H9 (cell line): ENCODE measurements at places on chromosomes 6 and 20.

GRCh38 chr6:159038914-159039884 lies 5.6 kb downstream of the TAGAP start:
- DNase-seq: no peak

DNA sequence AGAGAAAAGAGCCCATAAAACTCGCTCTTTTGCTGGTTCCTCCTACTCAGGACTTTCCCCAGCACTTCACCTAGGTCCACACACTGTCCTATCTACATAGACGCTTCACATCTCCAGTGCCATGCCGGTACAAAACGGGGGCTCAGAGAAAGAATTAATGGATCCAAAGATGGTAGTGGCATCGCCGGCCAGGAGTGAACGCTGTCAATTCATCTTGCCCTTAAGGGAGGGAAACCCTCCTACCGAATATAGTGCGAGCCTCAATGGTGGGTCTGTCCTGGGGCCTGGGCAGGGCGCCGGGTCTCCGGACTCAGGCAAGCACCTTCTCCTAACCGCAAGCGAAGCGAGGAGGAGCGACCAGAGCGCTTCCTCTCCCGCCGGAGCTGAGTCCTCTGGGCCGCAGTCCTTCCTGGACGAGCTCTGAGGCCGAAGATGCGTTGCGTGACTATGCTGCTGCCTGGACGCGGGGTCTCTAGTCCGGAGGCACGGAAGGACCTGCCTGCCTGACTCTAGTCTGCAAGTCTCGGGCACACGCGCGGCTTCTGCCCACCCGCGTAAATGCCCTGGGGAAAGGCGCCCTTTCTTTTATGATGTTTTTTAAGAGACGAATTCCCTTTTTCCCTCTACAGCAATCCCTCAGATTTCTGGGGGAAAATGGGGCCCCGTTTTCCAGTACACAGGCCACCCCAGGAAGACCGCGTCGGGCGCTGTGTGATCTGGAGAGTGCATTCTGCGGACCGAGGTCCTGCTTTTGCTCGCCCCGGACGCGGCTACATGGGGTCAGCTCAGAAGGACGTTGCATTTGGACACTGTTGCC lies 100.1 kb upstream of the PRDM1 start:
- DNase-seq: peak; percentile 59

GRCh38 chr6:169370666-169371343 lies 117.2 kb upstream of the THBS2 start:
- DNase-seq: no peak

GRCh38 chr6:32234934-32235333 lies 11.1 kb upstream of the NOTCH4 start:
- peak; percentile 53 for DNase-seq

- DNase-seq: no peak
Observed at GRCh38 chr6:20669571-20670314, 135.5 kb downstream of the CDKAL1 start.

GRCh38 chr20:34864216-34864615 lies 8.4 kb downstream of the GGT7 start:
- no peak for DNase-seq

GRCh38 chr6:39696986-39697788 lies 28.0 kb downstream of the KIF6 start:
- no peak for DNase-seq

- DNase-seq: no peak
Observed at GRCh38 chr6:40606981-40607380, 19.8 kb upstream of the LRFN2 start.

DNA sequence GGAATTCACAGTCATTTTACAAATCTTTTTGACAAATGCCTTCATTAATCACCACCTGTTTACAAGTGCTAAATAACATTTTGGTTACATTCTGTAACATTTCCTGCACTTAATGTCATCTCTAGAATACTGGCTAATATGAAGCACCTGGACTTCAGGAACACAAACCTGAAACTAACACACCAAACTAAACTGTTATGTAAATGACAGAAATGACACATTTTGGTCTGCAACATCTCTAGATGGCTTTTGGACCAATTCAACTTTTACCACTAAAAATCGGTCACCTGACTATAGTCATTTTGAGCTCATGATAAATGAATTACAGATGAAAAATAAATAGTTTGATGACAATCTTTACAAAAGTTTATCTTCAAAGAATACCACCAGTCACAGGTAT lies 80.6 kb downstream of the ATG5 start:
- DNase-seq: no peak

GRCh38 chr6:63793465-63794137 lies 158.0 kb downstream of the PHF3 start:
- no peak for DNase-seq

- DNase-seq: peak; percentile 87
Observed at GRCh38 chr6:27478706-27479318, 5.9 kb upstream of the ZNF184 start.

GRCh38 chr6:6482256-6482655 lies 106.3 kb upstream of the LY86 start:
- DNase-seq: no peak

DNA sequence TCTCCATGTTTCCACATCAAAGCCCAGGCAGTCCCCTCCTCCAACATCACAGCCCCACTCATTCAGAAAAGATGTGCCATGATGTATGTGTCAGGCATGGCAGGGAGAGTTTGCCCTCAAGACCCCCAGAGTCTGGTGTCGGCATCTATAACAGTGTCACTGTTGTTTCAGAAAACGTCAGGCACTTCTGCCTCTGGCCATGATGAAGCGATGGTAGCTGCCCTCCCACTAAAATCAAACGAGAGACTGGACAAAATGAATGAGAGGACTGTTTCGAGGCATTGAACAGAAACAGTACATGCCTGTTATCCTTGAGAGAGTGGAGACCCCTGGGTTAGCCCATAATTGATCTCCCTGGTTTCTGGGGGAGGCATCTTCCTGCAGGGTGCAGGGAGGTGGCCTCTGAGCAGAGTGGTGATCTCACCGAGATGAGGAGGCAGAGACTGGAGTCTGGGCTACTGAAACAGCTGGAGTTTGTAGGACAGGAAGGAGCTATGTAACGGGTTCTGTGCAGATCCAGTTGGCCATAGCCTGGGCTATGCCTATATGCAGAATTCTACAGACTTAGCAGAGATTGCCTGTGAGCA lies 144.5 kb downstream of the SYCP2 start:
- DNase-seq: peak; percentile 10

GRCh38 chr6:150966786-150967185 lies 101.3 kb downstream of the MTHFD1L start:
- no peak for DNase-seq

GRCh38 chr6:78995946-78996345 lies 82.1 kb downstream of the PHIP start:
- no peak for DNase-seq

DNA sequence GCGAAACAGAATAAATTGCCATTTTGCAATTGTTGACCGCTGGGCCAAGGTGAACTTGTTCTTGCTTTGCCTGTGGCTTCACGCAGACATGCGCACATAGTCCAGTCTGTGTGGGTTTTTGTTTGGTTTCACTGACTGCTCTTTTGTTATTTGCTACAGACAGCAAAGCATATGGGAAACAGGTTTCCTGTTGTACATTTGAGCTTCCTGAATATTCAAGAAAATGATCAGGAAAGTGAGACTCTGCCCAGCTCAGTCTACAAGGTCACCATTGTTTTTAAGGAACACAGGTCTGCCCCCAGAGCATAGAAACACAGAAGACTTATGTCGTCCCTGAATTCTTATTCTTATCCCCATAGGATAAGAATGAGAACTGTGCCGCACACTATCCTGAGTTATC lies 55.6 kb downstream of the SASH1 start:
- no peak for DNase-seq

DNA sequence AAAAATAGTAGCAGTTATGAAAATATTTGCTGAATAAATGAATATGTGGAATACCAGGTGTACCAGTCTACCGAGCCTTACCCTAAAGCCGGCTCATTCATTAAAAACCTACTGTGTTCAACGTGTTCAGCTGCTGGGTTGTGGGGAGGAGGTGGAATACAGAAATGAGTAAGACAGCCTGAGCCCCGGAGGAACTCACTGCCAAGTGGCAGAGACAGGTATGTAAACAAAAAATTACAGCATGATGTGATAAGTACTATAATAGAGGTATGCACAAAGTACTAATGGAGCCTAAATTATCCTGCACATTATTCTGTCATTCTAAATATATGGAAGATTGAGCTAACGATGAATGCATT lies 6.8 kb upstream of the ADTRP start:
- DNase-seq: no peak

DNA sequence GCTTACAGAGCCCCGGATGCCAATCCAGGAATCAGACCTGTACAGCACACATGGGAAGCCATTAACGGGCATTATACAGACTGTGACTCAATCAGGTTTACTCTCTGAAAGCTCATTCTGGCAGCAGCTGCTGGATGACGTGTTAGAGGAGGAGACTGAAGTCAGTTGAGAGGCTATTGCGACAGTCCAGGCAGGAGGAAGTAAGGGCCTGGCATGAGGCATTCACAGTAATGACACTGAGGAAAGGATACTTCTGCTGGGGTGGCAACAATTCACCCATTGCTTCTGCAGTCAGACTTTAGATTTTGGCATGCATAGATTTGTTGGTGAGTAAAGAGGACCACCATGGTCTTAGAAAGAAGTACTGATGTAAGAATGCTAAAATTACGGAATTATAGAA lies 151.0 kb upstream of the HEY2 start:
- no peak for DNase-seq

DNA sequence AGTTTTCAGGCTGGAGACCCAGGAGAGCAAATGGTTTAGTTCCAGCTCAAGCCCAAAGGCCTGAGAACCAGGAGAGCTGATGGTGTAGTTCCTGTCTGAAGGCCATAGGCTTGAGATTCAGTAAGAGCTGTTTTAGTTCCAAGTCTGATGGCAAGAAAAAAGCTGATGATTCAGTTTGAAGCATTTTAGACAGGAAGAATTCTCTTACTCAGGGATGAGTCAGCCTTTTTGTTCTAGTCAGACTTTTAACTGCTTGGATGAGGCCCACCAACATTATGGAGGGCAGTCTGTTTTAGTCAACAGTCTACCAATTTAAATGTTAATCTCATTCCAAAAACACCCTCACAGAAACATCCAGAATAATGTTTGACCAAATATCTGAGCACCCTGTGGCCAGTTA lies 2.5 kb downstream of the ZSCAN26 start:
- no peak for DNase-seq

- no peak for DNase-seq
Observed at GRCh38 chr6:17971128-17972073, 16.0 kb downstream of the KIF13A start.

- no peak for DNase-seq
Observed at GRCh38 chr6:135395136-135395535, 102.4 kb downstream of the AHI1 start.

GRCh38 chr20:23629542-23630391 lies 8.0 kb downstream of the CST3 start:
- DNase-seq: no peak

DNA sequence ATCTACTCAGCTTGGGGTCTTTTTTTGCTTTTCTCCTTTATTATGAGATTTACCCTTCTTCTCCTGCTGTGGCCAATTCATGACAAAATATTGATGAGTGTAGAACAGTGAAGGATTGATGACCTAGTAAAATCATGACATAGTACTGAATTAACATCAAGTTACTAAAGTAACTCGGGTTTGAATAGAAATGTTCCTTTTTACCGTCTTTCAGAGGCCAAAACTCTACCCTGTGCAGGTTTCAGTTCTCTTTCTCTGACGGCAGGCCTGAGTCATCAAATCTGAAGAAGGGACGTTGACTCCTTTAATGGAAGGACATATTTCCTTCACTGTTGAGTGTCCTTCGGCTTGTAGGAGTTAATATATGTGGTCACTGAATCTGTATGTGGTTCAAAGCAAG lies 80.7 kb downstream of the RREB1 start:
- DNase-seq: no peak

DNA sequence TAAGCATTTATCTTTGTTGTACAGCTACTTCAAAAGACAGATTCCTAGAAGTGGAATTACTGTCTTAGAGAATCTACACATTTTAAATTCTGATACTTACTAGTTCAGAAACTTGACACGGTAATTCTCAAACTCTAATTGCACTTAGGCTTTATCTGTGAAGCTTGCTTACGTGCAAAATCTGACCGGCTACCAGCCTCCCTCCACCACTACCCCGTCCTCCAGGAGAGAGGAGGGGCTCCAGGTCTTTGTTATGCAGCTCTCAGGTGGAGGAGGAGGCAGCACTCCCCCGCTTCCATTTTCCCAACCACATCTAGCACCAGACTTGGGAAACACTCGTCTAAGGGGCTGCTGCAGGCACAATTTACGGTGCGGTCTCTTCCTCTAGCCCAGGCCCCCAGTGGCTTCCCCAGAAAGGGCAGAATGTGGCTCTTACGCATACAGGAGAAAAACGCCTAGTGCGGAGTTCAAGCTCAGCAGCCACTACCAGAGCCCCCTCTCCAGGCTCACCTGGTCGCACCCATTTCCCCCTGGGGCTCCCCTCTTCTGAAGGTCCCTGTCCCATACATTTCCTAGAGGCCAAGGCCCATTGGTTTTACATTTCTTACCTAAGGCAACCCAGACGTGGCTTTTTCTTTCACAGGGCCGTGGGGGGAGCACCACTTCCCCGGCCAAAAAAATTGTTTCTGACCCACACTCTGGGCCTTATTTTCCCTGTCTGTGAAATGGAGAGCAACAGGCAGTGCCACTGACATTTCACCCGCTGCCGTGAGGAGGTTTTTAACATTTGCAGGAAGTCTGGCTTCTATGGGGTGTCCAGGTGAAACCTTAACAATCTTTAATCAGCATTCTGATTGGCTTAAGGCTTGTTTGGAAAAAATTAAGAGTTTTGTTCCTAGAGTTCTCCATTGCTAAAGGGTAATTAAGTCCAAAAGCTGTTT lies 1.6 kb upstream of the TGIF2 start:
- peak; percentile 91 for DNase-seq

- DNase-seq: no peak
Observed at GRCh38 chr20:5488823-5489222, 172.1 kb upstream of the PROKR2 start.

GRCh38 chr20:53856300-53857295 lies 213.8 kb downstream of the BCAS1 start:
- DNase-seq: no peak

DNA sequence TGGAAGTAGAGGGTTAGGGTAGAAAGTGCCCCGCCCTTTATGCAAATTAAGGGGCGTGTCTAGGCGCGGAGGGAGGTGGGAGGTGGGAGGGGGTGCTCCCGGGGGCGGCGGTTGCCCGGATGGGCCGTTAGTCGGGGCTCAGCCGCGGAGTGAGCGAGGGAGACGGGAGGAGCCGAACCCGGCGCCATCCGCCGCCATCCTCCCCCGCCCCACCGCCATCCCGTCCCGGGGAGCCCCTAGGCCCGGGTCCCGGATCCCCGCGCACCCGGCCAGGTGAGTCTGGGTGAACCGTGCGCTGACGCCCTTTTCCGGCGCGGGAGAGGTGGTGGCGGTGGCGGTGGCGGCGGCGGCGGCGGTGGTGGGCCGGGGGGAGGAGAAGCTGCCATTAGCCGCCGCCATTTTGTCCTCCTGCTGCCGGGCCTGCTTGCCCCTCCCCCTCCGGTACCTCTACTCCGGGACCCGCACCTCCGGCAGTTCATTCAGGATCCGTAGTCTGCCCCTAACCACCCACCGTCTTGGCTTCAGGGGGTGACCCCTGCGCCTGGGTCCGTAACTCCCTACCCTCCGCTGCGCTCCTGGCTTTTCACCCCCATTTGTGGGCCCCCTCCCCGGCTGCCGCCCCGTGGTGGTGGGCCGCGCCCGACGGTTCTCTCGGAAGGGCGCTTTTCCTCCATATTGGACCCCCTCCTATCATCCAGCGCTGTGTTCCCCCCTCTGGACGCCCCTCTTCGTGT lies at the start of gene PRRC2A:
Gene PRRC2A (plus strand): TSS at position 130 of the 734 bp plus-strand sequence. CDS start 2,075 bp downstream, outside the sequence.
- peak; percentile 85 for DNase-seq

- DNase-seq: no peak
Observed at GRCh38 chr20:32675223-32675975, 1.7 kb upstream of the C20orf203 start.

GRCh38 chr6:52649536-52650160 lies 21.3 kb upstream of the TMEM14A start:
- no peak for DNase-seq

GRCh38 chr6:108120311-108120710 lies 45.5 kb upstream of the NR2E1 start:
- DNase-seq: peak; percentile 41
